Right lung (tissue), 10 donors: ENCODE measurements at places on chromosomes 13 and 19. TPM values are rescaled to one million over a fixed set of nuclear protein-coding genes. Genes with fewer than 3 reads are reported as not detected.

The S1PR4 gene
- 1.7 TPM for polyA plus RNA-seq

DNA sequence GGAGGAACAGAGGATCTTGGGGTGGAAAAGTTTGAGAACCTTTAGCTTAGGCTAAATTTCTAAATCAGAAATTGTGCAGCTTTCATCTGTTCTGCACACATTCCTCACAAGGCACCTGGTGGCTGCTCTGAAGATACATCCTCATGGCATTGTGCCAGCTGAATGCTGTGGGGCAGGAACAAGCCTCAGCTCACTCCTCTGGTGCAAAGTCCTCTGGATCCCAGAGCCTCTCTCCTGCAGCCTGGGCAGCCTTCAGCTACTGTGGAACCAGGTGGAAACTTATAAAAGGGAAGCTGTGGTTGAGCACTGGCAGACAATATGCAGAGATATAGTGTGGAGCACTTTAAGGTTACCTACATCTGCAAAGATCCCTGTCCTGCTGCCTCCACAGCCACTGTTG is 72.3 kb downstream of the KCTD12 start:
- no peak for DNase-seq

DNA sequence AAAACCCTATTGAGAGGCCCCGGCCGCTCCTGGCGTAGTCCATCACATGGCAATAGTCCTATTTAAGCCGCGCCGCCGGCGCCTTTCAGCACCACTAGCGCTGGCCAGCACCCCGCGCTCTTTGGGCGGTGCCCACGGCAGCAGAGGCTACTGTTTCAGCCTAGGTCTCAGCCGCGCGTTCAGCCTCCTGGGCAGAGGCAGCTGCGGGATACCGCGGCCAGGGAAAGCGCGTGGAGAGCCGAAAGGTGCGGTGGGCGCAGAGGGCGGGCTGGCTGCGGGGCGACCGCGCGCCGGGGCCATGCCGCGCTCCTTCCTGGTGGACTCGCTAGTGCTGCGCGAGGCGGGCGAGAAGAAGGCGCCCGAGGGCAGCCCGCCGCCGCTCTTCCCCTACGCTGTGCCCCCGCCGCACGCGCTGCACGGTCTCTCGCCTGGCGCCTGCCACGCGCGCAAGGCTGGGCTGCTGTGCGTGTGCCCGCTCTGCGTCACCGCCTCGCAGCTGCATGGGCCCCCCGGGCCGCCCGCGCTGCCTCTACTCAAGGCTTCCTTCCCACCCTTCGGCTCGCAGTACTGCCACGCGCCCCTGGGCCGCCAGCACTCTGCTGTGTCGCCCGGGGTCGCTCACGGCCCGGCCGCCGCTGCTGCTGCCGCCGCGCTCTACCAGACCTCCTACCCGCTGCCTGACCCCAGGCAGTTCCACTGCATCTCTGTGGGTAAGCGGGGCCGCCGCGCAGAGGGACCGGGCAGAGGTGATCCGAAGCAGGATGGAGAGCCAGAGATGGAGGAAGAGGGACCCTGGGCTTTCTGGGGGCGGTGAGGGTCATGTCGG is at the start of gene GSX1:
TSS of gene GSX1 (plus strand) at position 91 of the 826 bp plus-strand sequence. CDS start at position 299, 208 bp downstream.
- DNase-seq: peak; percentile 77

- DNase-seq: no peak
Observed at GRCh38 chr19:49666120-49666444, 349 bp downstream of the BCL2L12 start.
